ENCODE measurements at places on chromosomes 5 and 9.

GRCh38 chr5:167920589-167920988 is 370.9 kb upstream of the WWC1 start:
- DNase-seq, result no peak

GRCh38 chr5:68225188-68225910 is 9.8 kb downstream of the PIK3R1 start:
- DNase-seq, result peak; percentile 65

GRCh38 chr9:4666042-4666699 is at the start of gene SPATA6L:
Gene SPATA6L (minus strand): TSS chr9:4666480. CDS start chr9:4666250, 230 bp downstream.
- no peak for DNase-seq

DNA sequence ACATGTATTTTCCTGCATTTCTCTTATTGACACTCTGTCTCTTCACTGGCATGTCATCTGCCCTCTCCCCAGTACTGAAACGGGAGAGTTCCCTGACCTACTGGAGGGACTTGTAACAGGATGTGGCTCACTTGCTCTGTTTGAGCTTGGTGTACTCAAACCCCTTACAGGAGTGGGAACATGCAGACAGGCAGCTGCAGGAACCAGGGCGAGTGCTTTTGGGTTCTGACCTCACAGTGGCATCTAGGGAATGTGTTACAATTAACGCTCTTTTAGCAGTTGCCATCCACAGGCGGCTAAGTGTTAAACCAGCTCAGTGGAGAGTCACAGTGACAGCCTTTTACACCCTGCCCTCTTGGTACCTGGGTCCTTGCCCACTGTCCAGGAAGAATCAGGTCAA is 300.3 kb upstream of the GRAMD2B start:
- DNase-seq, result no peak

DNA sequence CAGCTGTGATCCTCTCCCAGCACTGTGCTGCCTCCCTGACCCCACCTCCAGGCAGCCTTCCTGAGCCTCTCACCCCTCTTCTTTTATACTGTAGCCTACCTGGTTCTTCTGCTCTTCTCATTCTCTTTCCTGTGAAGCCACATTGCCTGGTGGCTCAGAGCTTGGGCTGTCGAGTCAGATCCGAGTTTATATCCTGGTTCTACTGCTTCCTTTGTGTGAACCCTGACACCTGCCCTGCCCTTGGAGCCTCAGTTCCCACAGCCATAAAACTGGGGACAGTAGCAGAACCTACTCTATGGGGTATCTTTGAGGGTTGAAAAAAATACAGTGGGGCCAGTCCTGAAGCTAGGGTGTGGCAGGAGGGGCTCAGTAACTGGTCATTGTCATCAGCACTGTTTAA is 8.8 kb downstream of the SLC27A4 start:
- no peak for DNase-seq

- peak; percentile 29 for DNase-seq
These were observed 9.1 kb upstream of the PTGES start for GRCh38 chr9:129761901-129762369.

- DNase-seq, result no peak
These were observed 7.6 kb upstream of the AK1 start for GRCh38 chr9:127884976-127885490.

- no peak for DNase-seq
These were observed 590.5 kb downstream of the CSNK1G3 start for GRCh38 chr5:124102486-124102885.

DNA sequence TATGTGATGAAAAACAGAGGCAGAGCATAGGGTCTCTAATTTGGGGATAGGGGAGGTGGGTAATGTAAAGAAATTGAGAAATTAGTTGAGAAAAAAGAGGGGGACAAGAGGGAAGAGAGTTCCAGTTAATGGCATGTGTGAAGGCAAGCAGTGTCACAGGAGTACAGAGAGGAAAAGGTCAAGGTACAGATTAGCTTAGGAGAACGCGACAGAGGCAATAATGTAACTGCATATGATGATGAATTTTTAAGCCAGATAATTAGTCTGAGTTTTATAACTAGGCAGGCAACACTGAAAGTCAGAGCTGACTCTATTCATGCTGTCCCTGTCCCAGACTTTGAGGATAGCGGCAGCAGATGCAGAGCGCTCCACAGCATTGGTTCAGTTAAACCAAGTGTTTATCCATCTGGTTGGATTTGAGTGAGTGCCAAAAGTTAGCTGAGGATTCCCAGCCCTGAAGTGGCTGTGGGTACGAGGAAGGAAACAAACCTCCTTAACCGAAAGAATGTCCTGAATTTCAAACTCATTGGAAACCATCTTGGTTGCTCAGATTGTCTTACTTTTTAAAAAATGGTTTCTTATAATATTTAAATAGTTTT is 315.2 kb downstream of the ARHGAP26 start:
- no peak for DNase-seq

DNA sequence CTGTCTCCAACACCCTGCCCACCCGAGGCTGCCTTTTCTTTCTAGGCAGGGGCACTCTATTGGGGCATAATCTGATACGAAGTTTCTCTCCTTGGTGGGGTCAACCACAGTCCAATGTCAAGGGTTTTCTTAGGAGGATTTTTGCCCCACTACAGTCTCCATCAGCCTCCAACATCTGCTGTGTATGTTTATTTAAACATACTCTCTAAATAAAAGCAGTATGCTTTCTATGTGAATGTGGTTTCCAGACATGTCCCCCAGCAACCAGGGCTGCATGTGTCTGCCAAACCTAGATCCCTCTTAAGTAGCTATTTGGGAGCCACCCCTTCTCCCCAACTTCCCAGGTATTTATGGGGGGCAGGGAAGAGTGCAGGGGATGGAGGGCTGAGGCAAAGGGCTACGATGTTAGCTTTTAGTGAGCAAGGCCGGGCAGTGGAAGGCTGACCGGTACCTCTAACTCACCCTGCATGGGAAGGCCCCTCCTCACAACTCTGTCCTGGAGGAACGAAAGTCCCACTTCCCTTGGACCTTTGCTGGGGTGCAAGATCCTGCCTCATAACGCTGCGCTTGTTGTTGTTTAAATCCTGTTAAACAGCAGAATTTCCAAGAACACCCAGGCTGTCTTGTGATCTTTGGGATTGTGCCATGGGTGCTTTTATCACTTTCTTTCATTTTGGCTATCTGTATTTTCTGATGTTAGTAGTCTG is 75.4 kb downstream of the NREP start:
- DNase-seq, result no peak

- DNase-seq, result no peak
These were observed 46.0 kb upstream of the SRFBP1 start for GRCh38 chr5:121915765-121916164.

DNA sequence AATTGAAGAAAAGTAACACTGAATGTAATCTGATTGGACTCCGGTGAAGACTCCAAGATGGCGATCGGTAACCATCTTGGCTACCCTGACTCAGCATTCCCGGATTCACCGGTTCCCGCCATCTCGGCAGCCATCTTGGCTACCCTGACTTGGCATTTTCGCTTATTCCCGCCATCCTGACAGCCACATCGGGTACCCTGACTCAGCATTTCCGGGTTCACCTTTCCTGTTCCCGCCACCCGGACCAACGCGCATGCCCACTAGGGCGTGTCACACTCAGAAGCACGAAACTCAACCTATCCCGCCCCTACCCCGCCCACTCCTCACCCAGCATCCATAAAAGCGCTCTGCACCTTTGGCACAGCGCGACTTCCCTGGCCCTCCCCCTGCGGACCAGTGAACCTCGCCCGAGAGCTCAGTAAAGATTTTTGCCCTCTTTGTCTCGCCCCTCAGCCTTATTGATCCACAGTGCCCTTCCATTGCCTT is 17.2 kb downstream of the SPTLC1 start:
- no peak for DNase-seq

DNA sequence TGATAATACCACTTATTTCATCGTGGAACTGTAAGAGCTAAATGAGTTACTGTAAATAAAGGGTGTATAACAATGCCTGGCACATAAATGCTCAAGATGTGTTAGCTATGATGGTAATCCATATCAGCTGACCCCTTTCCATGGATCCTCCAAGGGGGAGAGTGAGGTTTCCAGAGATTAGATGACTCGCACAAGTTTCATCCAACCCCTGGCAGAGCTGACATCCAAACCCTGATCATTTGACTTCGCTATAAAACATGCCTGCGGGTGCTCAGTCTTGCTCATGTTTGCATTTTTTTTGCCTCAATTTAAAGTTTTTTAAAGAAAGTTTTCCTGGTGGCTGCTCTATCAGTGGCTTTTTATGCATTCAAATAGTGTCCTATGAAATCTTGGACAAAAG is 145.7 kb upstream of the SMIM23 start:
- DNase-seq, result no peak

DNA sequence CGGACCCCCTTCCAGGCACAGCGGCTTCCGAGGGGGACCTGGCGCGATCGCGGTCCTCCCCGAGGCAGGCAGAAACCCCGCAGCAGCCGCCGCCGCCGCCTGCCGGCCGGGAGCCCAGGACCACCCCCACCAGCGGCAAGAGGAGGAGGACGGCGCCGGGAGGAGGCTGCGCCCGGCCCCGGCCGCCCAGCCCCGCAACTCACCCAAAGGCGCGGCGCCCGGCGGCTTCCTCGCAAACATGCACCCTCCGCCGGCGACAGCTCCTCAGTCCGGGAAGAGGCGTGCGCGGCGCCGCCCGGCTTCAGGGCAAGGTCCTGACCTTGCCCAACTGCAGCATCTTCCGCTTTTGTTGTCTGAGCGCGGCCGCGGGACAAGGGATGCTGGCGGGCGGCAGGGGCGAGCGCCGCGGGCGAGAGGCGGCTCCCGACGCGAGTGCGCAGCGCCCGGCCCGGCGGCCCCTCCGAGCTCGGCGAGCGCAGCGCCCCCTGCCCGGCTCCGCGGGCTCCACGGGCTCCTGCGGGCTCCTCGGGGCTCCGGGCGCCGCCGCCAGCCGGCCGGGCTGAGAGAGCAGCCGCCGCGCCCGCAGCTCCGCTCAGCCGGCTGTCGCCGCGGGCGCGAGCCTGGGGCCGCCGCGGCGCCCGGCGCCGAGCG is 507 bp downstream of the CTNND2 start:
- DNase-seq, result no peak

DNA sequence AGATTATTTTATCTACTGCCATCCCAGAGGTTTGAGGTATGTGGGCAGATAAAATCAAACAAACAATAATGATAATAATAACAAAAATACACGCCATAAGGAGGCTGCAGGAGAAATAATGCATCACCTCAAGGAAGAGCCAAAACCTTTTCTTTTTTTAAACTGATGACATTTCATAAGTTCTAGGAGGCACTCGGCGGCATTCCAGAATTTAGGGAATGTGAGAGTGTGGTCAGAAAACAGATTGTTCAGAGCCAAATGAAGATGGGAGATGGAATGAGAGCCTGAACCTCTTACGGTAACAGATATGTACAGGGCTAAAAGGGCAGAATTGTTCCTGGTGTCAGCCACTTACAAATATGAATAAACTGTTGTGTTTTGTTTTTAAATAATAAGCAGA is 615.0 kb upstream of the CHD1 start:
- no peak for DNase-seq

- DNase-seq, result no peak
These were observed 592.6 kb upstream of the CDH6 start for GRCh38 chr5:30600892-30601291.

GRCh38 chr9:103116246-103116645 is 121.1 kb downstream of the CYLC2 start:
- DNase-seq, result no peak

GRCh38 chr5:78758169-78758839 is 109.7 kb upstream of the LHFPL2 start:
- no peak for DNase-seq

GRCh38 chr9:81680006-81680405 is 9.3 kb downstream of the TLE1 start:
- no peak for DNase-seq

- DNase-seq, result no peak
These were observed 3.0 kb downstream of the DAPK1 start for GRCh38 chr9:87500491-87501270.

All from HS-5 (cell line).